ENCODE measurements at places on chromosomes 7 and 10. TPM values are rescaled to one million over a fixed set of nuclear protein-coding genes. Genes with fewer than 3 reads are reported as not detected.

Gene CDC14C
- total RNA-seq: 0.24 TPM

Gene CCDC172
- not detected for total RNA-seq

Gene HYAL4
- not detected for total RNA-seq

Gene STAG3
- 1.2 TPM for total RNA-seq

Gene CHCHD3
- total RNA-seq: 82.2 TPM

Gene LIPM
- not detected for total RNA-seq

Gene CRYGN
- total RNA-seq: not detected

Gene TMEM273
- not detected for total RNA-seq

Gene PPP1R9A
- total RNA-seq: 17.9 TPM

Gene CTTNBP2
- 2.4 TPM for total RNA-seq

Gene LIPF
- not detected for total RNA-seq

- DNase-seq: no peak
Observed at GRCh38 chr10:131909014-131909808, 8.4 kb downstream of the PPP2R2D start.

DNA sequence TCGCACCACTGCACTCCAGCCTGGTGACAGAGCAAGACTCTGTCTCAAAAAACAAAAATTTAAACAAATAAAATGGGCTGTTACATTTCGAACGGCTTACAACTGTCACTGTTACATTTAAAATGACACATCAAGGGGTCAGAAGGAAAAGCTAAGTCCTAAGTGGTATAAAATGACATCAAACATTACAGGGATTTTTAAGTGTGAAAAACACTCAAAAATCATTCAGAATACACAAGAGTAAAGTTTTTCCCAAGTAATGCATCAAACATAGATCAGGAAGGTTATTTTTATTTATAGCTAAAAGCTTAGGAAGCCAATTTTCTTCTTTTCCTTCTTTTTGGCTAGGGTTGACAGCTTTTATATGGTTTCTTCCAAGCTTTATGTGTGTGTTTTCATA lies 39.0 kb downstream of the CCDC3 start:
- no peak for DNase-seq

GRCh38 chr10:53646525-53646924 lies 873.9 kb upstream of the MBL2 start:
- DNase-seq: no peak

DNA sequence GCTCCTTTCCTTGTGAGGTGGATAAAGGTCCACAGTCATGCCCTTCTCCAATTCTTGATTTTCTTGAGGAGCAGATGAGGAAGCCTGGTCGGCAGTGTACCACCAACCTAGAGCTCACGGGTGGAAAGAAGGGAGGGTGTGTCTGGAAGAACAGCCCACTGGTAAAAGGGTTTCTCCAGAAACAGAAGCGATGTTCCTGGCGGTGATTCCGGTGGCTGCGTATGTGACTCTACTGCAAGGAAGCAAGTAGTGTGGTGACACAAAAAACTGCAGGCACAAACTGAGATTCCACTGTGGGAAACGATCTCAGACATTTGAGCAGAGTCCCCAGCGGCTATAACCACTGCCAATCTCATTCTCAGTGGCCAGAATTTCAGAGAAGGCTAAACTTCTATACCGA lies 65.9 kb upstream of the ATP6V0A4 start:
- no peak for DNase-seq

DNA sequence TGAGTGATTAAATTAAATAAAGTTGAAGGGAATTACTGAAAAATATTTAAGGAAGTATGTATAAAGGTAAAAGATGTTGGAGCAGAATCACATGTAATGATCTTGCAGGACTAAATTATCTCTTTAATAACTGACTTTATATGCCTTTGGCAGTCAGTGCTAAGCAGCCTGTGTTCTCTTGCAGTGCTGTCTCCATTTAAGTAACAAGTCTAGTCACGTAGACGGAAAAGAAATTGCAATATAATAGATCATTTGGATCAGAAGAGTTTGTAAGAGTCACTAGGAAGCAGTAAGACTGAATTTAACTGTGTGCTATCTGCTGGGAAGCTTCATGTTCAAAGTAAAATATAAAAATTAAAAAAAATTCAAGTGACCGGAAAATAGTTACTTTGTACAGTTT lies 21.4 kb downstream of the BZW2 start:
- no peak for DNase-seq

DNA sequence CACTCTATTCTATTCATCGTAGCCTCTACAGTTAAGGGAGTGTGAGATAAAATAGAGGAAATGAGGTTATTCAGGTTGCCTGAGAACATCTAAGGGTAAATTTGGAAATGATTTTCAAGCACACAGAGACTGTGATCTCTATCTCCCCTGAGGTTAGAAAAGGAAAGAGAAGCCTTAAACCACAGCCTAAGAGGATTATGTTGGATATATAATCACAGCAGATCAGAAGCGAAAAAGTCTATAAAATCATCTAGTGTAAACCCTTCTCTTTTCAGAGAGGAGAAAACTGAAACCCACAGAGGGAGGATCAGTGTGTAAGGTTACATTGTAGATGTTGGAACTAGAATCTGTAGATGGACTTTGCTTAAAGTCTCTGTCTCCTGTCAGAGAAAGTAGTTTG lies 90.6 kb upstream of the SEMA3E start:
- DNase-seq: no peak

GRCh38 chr10:30365278-30365677 lies 16.2 kb upstream of the MTPAP start:
- no peak for DNase-seq

GRCh38 chr10:7260412-7260900 lies 150.4 kb downstream of the SFMBT2 start:
- DNase-seq: peak; percentile 26

DNA sequence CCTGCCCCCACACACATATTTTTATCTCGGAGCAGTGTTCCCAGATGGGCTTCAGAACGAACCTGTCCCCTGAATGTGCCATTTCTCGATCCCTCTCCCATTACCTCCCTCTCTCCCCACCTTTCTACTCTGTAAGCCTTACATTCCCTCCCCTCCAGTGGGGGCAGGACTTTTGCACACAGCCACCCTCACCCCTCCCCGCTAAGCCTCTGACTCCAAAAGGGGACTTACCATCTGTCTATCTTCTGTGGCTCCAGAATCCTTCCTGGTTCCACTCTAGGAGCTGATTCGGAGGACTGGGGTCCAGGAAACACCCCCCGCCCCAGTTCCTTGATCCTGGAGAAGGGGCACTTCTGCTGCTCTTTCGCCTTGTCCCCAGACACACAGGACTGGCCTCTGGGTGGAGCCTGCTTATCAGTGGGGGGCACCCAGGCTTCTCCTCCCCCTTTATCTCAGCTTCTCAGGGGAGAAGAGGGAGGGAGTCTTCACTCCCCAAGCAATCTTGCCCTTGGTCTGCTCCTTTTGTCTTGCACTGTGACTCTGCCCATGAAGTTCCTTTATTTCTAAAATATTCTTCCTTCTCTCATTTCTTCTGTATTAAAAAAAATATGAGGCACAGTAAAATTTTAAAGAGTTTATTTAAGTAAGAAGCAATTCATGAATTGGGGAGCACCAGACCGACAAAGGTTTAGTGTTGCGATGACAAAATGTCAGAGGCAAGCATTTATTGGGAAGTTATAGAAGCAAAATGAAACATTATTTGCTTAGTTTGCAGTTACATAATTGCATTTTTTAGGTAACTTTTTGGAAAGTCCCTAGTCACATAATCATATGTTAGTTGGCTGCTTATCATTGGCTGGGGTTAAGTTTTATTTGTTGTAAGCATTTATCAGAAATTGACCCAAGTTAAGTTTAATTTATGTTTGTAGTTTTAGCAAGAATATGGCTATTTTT lies at the start of gene KEL:
Gene KEL, minus strand, starts transcription at position 391 of the 954 bp plus-strand sequence. Its CDS starts 157 bp downstream, at position 234.
- no peak for DNase-seq

- DNase-seq: no peak
Observed at GRCh38 chr7:95904099-95904498, 131.7 kb downstream of the DYNC1I1 start.

GRCh38 chr7:55104712-55105433 lies 86.1 kb downstream of the EGFR start:
- DNase-seq: no peak

- DNase-seq: no peak
Observed at GRCh38 chr10:20955355-20955893, 58.3 kb upstream of the NEBL start.

- DNase-seq: no peak
Observed at GRCh38 chr10:33082373-33082895, 124.4 kb upstream of the ITGB1 start.

GRCh38 chr10:74186678-74187077 lies 35.7 kb downstream of the ADK start:
- no peak for DNase-seq

- DNase-seq: no peak
Observed at GRCh38 chr10:131080571-131080970, 230.9 kb downstream of the TCERG1L start.

DNA sequence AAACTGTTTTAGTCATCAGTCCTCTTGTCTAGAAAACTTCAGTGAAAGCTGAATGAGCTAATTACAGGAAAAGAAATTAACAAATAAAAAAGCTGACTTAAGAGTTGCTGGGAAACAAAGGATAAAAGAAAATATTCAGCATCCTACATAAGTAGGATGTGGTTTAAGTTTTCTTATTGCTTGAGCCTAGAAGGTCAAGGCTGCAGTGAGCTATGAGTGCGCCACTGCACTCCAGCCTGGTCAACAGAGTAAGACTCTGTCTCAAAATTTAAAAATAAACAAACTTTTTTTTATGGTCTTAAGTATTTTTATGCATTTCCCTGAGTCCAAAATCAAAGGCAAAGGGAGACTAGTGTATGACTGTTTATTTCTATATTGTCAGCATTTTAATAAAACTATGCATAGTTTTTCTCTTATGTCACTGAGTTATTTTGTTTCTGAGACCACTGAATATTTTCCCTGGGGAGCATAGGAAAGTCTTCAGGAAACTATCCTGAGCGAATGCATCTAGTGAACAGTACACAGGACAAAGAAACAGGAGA lies 40.0 kb upstream of the LRRN3 start:
- no peak for DNase-seq

- DNase-seq: no peak
Observed at GRCh38 chr10:61975391-61975932, 74.0 kb downstream of the ARID5B start.

- no peak for DNase-seq
Observed at GRCh38 chr7:111076205-111076604, 14.7 kb upstream of the LRRN3 start.

DNA sequence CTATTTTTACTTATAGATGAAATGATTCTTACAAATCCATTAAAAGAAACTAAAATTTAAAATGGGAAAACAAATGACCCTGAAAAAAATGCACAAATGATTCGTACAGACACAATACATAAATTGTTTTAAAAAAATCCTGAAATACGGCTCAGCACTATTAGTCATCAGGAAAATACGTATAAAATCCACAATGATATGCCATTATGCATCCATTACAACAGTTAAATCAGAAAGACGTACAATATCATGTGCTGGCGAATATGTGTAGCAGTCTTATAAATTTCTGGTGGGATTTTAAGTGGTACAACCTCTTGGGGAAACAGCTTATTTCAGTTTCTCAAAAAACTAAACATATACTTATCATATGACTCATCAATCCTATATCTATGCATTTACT lies 600.1 kb upstream of the STEAP1 start:
- no peak for DNase-seq

- DNase-seq: no peak
Observed at GRCh38 chr10:78202386-78202785, 168.7 kb downstream of the RPS24 start.

DNA sequence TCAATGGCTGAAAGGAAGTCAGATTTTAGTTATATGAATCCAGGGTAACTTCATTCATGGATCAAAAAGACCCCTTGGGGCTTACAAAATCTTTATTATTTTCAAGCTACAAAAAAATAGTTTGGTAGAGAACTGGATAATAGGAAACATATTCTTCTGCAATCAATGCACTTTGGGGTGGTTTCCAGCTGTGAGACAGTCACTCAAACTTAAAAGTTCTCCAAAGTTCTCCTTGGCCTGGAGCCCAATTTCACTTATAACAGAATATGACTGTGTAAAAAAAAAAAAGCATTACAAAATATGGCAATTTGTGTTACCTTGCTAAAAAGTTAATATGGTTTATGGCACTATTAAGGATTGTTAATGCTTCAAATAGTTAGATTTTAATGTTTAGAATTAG lies 255.5 kb downstream of the AGMO start:
- DNase-seq: no peak

GRCh38 chr10:133167693-133168616 lies 7.9 kb downstream of the KNDC1 start:
- no peak for DNase-seq

- no peak for DNase-seq
Observed at GRCh38 chr10:83945982-83946718, 193.2 kb upstream of the GHITM start.

DNA sequence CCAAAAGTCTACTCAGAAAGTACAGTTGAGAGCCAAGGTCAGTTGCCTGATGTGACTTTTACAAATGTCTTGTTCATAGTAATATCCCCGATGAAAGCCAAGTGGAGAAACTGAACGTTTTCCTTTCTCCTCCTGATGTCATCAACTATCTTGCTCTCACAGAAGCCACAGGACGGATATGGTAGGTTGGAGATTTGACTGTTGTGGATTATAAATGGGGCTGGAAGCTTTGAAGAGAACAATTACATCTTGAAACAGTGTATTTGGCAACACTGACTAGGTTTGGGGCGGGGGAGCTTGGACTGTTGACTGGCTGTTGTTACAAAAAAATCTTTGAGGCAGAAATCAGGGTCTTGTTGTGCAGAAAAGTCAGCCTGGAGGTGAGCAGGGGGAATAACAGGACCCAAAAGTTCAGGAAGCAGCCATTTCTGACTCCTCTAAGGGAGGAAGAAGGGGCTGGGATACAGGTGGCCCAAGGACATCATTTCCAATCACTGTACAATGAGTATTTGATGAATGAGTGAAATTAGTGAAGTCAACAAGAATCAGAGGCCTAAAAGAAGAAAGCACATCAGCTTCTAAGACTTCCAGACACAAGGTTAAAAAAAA lies 24.3 kb downstream of the PLEKHS1 start:
- no peak for DNase-seq

DNA sequence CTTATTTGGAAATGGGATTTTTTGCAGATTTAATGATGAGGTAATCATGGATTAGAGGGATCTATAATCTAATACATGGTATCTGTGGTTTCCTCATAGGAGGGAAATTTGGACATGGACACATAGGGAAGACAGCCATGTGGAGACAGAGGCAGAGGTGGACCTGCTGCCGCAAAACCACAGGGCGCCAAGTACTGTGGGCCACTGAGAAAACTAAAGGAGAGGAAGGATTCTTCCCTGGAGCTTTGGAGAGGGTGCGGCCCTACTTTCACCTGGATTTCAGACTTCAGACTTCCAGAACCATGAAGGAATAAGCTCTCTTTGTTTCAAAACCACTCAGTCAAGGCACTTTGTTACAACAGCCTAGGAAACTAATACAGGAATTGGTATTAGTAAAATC lies 149.4 kb upstream of the AKR1E2 start:
- DNase-seq: no peak

- DNase-seq: no peak
Observed at GRCh38 chr10:30055226-30055662, 4.1 kb downstream of the JCAD start.

GRCh38 chr10:114401195-114401791 lies 3.0 kb downstream of the AFAP1L2 start:
- no peak for DNase-seq

- DNase-seq: peak; percentile 82
Observed at GRCh38 chr10:103241262-103242011, 4.2 kb upstream of the RPEL1 start.

GRCh38 chr7:29860186-29860585 lies 53.9 kb downstream of the WIPF3 start:
- DNase-seq: no peak
